ENCODE measurements at places on chromosomes 12 and 14.
A peak's percentile ranks its signal among the peaks of the same experiment; 100 is the strongest.

DNA sequence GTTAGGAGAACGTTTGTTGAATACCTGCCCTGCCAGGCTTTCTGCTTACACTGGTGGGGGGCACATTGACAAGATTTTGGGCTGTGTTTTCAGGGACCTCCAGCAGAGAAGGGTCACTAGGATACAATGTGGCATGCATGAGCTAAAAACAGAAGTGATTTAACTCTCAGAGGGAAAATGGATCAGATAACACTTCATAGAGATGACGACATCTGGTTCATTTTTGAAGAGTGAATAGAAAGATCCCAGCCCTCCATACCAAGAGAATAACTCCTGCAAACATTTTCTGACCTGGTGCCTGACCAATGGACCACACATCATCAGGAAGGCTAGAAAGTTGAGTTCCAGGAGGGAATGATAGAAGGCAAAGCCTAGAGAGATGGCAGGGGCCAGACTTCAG is 33.7 kb downstream of the CKB start:
- DNase-seq, result no peak

GRCh38 chr12:124898923-124899294 is 15.5 kb downstream of the UBC start:
- no peak for DNase-seq

DNA sequence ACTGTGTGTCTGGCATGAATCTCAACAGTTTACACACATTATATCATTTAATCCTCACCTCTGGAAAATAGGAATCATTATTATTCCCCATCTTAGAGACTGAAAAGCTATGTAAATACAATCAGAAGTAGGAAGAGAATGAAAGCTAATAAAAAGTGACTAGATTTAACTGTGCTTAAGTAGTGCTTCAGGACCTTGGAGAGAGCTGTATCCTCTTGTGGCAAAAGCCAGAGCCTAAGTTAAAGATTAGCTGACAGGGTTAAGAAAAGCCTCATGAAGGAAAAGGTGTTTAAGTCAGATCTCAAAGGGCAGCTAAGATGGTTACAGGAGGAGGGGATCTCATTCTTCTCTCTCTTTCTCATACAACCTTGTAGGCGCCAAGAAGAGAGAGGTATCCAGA is 65.3 kb upstream of the TMEM233 start:
- DNase-seq, result peak; percentile 35

DNA sequence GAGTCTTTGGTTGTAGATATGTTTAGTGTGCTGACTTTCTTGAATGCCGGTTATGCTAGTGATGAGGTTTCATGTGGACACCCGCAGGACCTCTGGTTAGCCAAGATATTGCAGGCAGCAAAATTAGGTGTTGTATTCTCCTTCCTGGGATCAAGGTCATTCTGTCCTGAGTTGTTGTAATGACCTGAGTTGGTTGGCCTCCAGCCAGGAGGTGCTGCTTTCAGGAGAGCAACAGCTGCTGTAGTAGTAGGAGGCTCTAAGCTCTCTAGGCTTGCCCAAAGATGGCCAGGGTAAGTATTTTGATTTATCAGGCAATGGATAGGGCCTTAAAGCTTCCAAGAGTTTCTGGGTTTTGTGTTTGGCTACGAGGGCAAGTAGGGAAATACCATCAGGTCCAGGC is 56.0 kb upstream of the BDKRB2 start:
- DNase-seq, result no peak

DNA sequence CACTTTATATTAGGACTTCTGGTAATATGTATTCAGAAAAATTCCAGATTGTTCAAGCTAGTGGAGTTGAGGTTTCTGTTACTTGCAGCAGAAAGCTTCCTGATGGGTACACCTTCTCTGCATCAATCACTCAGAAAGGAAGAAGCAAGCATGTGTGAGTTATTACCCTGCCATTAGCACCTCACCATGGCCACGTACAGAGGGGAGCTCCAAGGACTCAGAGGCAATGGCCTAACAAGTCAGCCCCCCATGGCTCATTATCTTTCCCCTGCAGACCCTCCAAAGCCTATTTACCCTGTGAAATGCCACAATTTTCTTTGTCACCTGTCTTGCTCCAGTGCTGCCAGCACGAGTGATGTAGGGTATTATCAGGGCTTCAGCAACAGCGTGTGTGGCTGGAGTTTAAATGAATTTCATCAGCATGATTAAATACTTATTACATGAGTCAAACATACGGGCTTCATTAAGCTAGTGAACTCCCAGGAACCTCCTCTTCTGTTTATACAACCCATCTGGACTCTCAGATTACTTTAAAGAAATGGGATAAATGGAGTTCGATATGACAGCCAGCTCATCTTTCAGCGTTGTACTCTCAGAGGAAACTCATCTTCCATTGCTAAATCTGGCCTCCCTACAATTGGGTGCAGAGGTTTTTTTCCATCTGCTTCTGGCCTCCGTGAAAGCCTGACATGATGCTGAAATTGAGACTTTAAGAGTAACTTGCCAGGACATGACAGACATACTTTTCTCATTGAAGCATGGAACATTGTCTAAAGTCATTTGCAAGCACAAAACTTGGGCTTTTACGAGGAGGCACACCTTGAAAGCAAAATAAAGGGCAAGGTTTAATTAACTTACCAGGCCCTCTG is 135.9 kb downstream of the TMEM30B start:
- no peak for DNase-seq

DNA sequence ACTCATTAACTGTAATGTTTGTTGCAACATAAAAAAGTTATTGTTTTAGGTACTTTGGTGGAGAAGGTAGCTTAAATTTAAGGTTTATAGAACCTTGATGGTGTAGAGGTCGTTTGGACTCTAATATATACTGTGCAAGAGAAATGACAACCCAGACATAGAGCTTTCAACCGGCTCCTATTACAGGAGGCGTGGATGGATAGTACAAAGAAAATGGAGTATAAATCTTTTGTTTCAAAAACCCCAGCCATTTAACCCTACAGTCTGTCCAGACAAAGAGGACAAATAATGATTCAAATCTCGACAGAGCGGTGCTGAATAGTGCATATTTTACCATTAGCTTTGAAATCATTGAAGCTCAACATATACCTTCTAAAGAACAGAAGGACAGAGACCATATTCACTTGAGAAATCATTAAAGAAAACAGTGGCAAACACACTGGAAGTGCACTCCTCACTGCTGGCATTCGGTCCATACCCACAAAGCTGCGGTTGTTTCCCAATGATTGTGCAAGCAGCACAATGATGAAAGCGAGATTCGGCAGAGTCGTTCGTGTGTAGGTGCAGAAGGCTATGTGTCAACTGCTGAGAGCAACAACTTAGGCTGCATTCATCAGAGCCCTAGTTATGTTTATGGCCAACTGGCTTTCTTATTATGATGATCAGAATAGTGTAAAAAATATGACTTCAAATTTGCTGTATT is 688.6 kb downstream of the NOVA1 start:
- no peak for DNase-seq

DNA sequence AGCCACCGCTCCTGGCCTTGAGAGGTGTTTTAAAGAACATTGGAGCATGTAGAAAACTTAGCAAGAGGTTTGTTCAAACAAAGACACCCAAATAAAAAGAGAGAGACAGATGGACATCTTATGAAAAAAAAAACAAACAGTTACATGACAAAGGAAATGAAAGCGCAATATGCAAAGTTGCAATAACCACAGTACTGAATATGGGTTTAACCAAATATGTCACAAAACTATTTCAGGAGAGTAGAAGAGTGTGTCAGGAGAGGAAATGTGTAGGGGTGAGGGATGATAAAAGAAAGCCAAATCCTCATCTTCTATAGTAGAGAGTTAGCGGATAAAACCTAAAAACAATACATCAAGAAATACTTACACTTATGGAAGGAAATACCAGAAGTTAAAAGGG is 98.4 kb downstream of the GTF2A1 start:
- no peak for DNase-seq

DNA sequence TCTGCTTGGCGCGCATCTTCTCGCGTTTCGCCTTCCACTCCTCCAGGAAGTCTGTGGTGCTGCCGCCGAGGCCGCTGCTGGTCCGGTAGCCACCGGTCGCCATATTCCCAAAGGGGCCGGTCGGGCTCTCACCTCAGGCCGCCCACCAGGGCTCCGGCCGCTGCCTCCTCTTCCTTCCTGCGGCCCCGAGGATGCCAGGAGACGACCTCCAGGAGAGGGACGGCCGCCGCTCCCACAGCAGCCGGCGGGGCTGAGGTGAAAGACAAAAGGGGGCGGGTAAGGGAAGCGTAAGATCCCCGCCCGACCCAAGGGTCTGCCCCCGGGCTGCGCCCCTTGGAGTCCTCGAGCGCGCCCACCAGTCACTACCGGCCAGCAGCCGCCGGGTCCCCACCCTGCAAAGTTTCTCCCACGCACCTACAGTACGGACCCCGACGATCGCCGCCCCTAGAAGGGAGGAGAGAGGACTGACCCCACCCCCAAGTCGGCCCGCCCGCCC is 574 bp downstream of the PAWR start:
- no peak for DNase-seq

GRCh38 chr12:69092137-69092536 is 147.2 kb upstream of the CPSF6 start:
- DNase-seq, result no peak

DNA sequence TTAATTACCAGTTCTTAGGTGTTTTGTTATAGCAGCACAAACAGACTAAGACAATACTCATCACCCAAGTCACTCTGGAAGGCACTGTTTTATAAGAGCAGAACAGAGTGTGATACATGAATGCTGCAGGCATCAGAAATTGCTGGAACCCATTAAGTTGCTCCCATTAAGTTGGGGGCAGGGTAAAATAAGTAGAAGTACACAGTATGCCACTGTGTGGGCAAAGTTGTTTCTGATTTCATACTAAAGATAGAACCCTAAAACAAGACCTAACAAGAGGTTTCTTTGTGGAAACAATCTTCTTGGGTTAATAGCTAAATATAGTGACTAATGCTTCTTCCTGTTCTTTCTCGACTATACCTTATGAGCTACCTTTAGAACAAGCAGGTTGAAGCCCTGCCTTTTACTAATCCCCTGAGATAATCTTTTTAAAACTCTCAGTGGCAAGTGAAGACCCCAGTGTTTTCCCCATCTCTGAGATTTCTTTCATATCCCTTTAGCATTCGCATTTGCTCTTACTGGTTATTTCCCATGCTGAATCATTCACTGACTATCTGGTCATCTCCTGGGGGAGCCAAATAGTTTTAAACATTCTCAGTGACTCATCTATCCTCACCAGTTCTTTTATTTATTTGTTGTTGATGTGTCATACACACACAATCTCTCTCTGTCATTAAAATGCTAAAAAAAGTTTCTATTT is 52.3 kb downstream of the SOCS2 start:
- no peak for DNase-seq

DNA sequence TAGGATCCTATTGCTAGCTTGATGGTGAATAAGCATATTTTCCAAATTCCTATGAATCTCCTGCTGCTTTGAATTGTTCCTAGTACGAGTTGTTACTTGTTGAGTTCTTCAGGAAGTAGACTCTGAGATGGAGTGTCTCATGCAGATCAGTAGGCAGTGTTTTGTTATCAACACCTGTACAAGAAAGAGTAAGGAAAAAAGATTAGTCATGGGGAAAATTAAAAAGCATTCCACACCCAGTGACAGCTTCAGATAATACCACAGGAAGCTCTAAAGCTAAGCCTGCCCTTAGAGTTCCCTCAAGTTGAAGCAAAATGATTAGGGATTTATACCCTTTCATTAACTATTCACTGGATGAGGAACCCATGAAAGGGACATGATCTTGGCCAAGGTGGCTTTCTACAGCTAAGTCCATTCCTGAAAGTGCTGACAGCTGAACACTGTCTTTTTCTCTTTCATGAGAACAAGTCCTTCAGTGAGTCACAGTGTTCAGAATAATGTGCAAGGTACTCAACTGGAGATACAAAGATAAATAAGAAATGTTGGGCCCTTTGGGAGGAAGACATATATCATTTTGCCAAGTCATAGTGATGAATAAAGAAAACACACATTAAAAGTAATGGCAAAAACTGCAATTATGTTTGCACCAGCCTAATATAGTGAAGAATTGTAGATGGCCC is 49.1 kb downstream of the CCER1 start:
- no peak for DNase-seq

DNA sequence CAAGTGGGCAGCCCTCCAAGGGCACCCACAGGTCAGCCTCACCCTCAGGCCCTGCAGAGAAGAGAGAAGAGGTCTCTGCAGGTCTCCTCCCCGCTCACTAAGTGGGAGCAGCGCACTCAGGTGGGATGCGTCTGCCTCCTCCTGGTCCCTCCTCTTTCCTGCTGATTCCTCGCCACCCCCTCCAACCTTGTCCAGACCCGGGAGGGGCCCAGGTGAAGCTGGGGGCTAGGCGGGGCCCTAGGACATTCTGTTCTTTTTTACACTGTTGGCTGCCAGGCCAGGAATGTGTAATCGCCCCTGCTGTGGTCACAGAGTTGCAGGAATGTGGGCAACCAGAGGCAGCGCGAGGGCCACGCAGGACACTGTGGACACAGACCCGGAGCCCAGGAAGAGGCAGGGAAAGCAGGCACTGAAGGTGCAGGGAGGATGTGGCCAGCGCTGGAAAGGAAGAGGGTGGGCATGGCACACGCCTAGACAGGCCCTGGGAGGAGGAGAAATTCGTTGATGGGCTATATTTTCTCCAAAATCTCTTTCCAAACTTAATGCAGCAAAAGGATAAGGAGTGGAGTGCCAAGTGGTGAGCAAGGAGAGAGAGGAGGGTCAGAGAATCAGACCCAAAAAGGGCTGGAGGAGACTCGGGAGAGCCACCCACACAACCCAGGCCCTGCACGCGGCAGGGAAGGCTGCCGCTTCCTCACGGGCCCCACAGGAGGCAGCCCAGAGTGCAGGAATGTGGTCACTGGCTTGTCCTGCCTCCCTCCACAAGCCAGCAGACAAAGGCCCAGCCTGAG is 911 bp upstream of the SCNN1A start:
- DNase-seq, result no peak

DNA sequence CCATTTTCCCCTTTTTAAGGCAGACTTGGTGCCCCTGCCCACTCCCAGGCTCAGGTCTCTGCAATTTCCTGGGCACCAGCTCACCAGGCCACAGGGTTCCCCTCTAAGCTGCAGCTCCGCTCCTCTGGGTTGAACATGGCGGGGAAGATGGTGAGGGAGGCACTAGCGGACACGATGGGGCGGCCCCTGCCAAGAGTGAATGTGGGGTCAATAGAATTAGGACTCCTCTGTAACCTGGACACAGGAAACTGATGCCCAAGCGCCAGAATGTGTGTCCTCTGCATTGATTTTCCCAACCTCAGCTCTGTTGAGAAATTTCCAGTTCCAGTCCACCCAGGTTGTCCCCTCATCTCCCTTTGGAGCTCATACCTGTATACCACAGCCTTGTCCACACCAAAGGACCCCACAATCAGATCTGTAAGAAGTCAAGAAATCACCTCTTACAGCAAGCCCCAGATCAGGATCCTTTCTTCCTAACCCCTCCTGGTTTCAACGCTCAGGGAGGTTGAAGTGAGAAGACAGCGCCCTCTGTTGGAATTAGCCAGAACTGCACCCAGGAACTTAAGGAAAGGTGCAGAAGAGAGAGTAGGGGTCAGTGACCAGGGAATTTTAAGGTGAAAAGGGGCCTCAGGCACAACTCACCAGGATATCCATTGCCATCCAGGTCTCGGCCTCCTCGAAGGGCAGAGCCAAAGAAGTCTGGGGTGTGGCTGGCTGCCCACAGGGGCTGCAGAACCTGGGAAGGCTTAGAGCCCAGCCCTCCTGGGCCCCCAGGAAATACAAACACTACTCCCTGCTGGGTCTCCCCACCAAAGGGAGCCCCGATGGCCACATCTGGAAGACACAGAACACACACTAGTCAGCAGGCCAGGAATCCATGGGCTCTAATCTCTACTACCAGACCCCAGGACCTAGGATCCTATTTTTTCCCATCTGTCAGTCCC is 14.7 kb downstream of the ITGA5 start:
- no peak for DNase-seq

GRCh38 chr14:100341301-100342031 is 18.3 kb downstream of the SLC25A47 start:
- no peak for DNase-seq

GRCh38 chr12:59389968-59390576 is 205.8 kb upstream of the SLC16A7 start:
- DNase-seq, result no peak

Measured in left renal pelvis (tissue), 4 donors.